Aorta (tissue), 5 donors: ENCODE measurements at places on chromosomes 4 and X.

- no peak for DNase-seq
- H3K27ac ChIP-seq, result no peak overlapping the region
- H3K36me3 ChIP-seq, result no peaks in the 10 kb centered on the region
- no peaks in the 10 kb centered on the region for H3K4me1 ChIP-seq
- no peaks in the 10 kb centered on the region for H3K27me3 ChIP-seq
Observed at GRCh38 chr4:181517491-181517890, 725.7 kb upstream of the TENM3 start.

GRCh38 chr4:184096561-184097240, 121.0 kb downstream of the ENPP6 start:
- H3K4me3 ChIP-seq, result peak overlapping the region; percentile 23
- no peaks in the 10 kb centered on the region for H3K4me1 ChIP-seq
- H3K36me3 ChIP-seq, result no peaks in the 10 kb centered on the region
- no peaks in the 10 kb centered on the region for H3K27me3 ChIP-seq
- no peak for DNase-seq

DNA sequence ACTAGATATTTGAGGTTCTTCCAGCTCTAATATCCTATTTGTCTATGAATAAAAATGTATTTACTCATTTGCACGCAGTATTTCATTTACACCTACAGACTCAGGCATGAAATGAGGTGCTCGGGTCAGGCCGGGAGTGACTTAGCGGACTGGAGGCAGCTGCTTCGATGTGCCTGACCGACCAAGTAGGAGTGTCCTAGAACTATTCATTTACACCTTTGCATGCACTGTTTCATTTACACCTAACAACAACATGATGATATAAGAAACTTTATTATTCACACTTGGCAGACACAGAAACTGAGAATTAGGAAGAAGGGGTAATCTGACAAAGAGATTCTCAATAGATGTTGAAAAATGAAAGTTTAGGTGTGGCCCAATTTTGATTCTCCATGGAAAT, 28.7 kb upstream of the FAT1 start:
- no peak overlapping the region for H3K4me3 ChIP-seq
- H3K27me3 ChIP-seq, result no peaks in the 10 kb centered on the region
- H3K36me3 ChIP-seq, result no peaks in the 10 kb centered on the region
- no peak overlapping the region for H3K27ac ChIP-seq
- DNase-seq, result no peak

DNA sequence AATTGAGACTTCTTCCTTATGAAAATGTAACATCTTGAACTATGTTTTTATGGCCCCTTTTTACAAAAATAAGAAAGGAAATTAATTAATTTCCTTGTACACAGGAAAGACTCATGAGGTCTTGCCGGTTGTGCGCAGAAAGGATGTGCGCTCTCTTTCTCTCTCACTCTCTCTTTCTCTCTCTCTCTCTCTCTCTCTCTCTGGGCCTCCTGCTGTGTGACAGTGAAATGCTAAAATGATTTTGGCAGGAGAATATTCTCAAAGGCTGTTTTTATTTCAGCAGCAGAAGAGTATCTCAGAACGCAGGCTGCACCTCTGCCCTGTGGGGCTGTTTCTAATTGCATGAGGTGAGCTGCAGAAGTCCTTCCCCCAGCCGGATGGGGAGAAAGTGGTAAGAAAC, 349.0 kb downstream of the MID1IP1 start:
- no peaks in the 10 kb centered on the region for H3K27me3 ChIP-seq
- H3K4me1 ChIP-seq, result no peaks in the 10 kb centered on the region
- DNase-seq, result no peak

DNA sequence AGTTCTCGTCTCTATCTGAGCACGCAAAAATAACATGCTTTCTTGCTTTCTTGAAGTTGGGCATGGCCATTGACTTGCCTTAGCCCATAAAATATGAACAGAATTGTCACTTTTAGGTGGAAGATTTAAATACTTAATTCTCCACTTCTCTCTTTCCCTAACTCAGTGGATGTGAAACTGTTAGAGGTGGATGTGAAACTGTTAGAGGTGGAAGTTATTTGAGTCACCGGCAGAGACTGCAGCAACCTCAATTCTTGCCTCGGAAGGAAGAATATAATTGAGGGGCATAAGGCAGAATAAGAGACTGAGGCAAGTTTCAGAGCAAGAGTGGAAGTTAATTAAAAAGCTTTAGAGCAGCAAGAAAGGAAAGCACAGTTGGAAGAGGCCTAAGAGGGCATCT, 2.8 kb upstream of the PARM1 start:
- H3K27me3 ChIP-seq, result no peaks in the 10 kb centered on the region
- no peak for DNase-seq

GRCh38 chr4:116005037-116005805, 891.8 kb upstream of the NDST4 start:
- H3K27ac ChIP-seq, result no peak overlapping the region
- no peaks in the 10 kb centered on the region for H3K36me3 ChIP-seq
- no peak for DNase-seq
- H3K27me3 ChIP-seq, result no peaks in the 10 kb centered on the region

GRCh38 chr4:33255507-33255906, 2535.3 kb downstream of the PCDH7 start:
- no peak overlapping the region for H3K27ac ChIP-seq
- DNase-seq, result no peak
- H3K36me3 ChIP-seq, result no peaks in the 10 kb centered on the region
- no peak overlapping the region for H3K4me3 ChIP-seq

GRCh38 chrX:155169881-155170280, 46.4 kb upstream of the VBP1 start:
- H3K4me3 ChIP-seq, result no peak overlapping the region
- no peaks in the 10 kb centered on the region for H3K4me1 ChIP-seq
- H3K27ac ChIP-seq, result no peak overlapping the region
- no peaks in the 10 kb centered on the region for H3K36me3 ChIP-seq
- no peaks in the 10 kb centered on the region for H3K27me3 ChIP-seq
- DNase-seq, result no peak

- DNase-seq, result no peak
- no peak overlapping the region for H3K4me3 ChIP-seq
- H3K4me1 ChIP-seq, result no peaks in the 10 kb centered on the region
- H3K27ac ChIP-seq, result no peak overlapping the region
Observed at GRCh38 chr4:172515266-172515879, 653.2 kb upstream of the GALNT7 start.

DNA sequence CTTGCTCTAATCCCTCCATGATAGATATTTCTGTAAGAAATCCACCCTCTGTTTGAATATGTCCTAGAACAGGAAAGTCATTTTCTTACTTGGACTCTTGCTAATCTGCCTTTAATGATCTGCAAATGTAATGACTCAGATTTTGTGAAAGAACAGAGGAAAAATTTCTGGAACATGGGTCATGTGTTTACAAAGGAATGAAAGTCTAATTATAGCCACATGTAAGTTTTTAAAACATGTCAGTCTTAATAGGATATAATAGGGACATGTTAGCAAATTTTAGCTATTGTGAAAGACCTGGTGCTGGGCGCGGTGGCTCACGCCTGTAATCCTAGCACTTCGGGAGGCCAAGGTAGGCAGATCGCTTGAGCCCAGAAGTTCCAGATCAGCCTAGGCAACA, 47.6 kb downstream of the GRK4 start:
- H3K4me3 ChIP-seq, result no peak overlapping the region
- DNase-seq, result no peak
- no peaks in the 10 kb centered on the region for H3K36me3 ChIP-seq
- H3K27me3 ChIP-seq, result no peaks in the 10 kb centered on the region

- no peak overlapping the region for H3K4me3 ChIP-seq
- no peak for DNase-seq
- H3K27ac ChIP-seq, result no peak overlapping the region
- H3K4me1 ChIP-seq, result no peaks in the 10 kb centered on the region
- H3K36me3 ChIP-seq, result no peaks in the 10 kb centered on the region
Observed at GRCh38 chr4:175405961-175406360, 406.1 kb downstream of the GPM6A start.

- no peak overlapping the region for H3K4me3 ChIP-seq
- H3K4me1 ChIP-seq, result no peaks in the 10 kb centered on the region
- no peak for DNase-seq
- H3K36me3 ChIP-seq, result no peaks in the 10 kb centered on the region
- no peaks in the 10 kb centered on the region for H3K27me3 ChIP-seq
Observed at GRCh38 chrX:38117485-38117884, 103.2 kb downstream of the SRPX start.

- no peak for DNase-seq
- no peaks in the 10 kb centered on the region for H3K36me3 ChIP-seq
- H3K4me3 ChIP-seq, result no peak overlapping the region
- H3K4me1 ChIP-seq, result no peaks in the 10 kb centered on the region
Observed at GRCh38 chr4:7744142-7744804, 195.4 kb downstream of the AFAP1 start.

GRCh38 chrX:42771506-42772335, 6.2 kb downstream of the PPP1R2C start:
- no peaks in the 10 kb centered on the region for H3K36me3 ChIP-seq
- H3K27ac ChIP-seq, result no peak overlapping the region
- H3K4me1 ChIP-seq, result no peaks in the 10 kb centered on the region
- no peak overlapping the region for H3K4me3 ChIP-seq
- DNase-seq, result no peak

DNA sequence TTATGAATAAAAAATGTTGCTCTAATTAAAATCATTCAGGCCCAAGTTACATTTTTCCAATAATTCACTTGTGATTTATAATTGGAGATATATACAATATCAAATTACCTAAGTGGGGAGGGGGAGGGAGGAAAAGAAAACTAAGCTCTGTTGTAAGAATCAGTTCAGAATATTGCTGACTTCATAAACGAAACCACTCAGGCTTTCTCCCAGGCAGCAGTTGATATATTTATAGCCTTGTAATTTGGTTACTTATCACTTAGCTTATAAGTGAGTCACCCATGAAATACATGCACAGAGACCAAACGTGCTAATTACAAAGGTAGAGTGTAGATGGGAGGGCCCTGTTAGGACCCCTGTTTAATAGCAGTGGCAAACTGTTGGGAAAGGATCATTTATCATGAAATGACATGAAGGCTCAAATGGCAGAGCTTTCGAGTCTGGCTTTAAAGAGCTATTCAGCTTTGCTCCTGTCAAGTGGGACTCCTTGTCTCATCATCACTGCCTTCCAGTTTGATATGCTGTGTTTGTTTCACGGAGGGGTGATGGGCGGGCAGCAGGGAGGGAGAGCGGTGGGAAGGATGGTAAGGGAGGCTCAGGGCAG, 105.6 kb upstream of the PGRMC2 start:
- H3K4me1 ChIP-seq, result peaks cover 3% of the 10 kb centered on the region
- H3K4me3 ChIP-seq, result no peak overlapping the region
- no peak overlapping the region for H3K27ac ChIP-seq

- H3K4me1 ChIP-seq, result no peaks in the 10 kb centered on the region
- no peak overlapping the region for H3K27ac ChIP-seq
- DNase-seq, result peak; percentile 52
- no peaks in the 10 kb centered on the region for H3K36me3 ChIP-seq
Observed at GRCh38 chrX:1400742-1401471, 9.0 kb upstream of the SLC25A6 start.

DNA sequence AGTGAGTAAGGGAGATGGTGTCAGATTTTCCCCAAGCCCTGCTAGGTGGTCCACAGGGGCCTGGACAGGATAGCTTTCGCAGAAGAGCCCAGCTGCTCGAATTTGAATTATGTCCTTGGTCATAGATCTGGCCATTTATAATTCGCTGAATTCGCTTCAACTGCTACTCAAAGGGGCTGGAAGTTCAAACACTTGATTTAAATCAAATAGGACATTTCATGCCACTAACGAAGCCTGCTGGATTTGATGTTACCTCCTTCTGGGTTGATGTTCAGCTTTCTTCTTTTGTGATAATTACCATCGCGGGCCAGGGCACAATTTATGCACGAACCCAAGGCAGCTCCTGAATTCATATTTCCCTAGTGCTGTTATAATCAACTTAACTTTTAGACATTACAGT, 67.0 kb downstream of the CLCN4 start:
- H3K4me1 ChIP-seq, result no peaks in the 10 kb centered on the region
- H3K36me3 ChIP-seq, result no peaks in the 10 kb centered on the region
- H3K4me3 ChIP-seq, result no peak overlapping the region
- H3K27me3 ChIP-seq, result no peaks in the 10 kb centered on the region
- DNase-seq, result no peak
- no peak overlapping the region for H3K27ac ChIP-seq

GRCh38 chr4:172953896-172954568, 214.6 kb upstream of the GALNT7 start:
- no peaks in the 10 kb centered on the region for H3K4me1 ChIP-seq
- no peak overlapping the region for H3K4me3 ChIP-seq
- no peaks in the 10 kb centered on the region for H3K27me3 ChIP-seq
- DNase-seq, result no peak
- no peaks in the 10 kb centered on the region for H3K36me3 ChIP-seq

DNA sequence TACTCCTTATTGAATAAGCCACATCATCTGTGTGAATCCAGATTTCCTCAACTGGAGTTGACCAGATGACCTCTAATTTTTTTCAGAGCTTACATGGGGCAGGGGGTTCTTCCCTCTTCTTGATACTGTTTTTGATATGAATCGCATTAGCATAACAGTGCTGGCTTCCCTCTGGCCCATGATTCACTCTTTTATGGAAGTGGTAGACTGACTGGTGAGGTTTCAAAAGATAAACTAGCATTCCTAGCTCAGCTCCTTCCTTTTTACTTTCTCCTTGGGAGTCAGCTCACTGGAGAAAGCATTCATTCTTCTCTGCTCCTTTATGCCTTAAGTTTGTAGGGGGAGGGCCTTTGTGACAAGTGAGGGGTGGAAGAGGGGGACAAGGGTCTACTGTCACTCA, 161.0 kb upstream of the FGF13 start:
- no peak overlapping the region for H3K27ac ChIP-seq
- H3K36me3 ChIP-seq, result no peaks in the 10 kb centered on the region
- no peak for DNase-seq
- H3K27me3 ChIP-seq, result no peaks in the 10 kb centered on the region

DNA sequence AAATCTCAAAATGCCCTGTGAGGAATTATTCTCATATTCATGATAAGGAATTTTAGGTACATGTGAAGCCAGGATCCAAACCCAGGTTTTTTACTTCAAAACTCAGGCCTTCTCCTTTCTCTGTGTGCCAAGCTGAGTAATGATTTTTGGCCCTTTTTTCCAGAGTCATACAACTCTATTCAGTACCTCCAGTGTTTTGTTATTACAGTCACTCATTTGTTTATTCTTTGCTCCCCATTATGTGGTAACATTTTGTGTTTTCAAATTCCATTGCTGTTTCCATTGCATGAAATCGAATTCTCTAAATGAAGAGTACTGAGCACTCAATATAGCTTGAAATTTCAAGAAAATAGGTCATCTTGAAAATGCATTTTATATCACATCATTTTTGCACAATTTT, 315.4 kb downstream of the NR3C2 start:
- DNase-seq, result no peak
- H3K36me3 ChIP-seq, result no peaks in the 10 kb centered on the region
- H3K27ac ChIP-seq, result no peak overlapping the region
- H3K4me3 ChIP-seq, result no peak overlapping the region
- no peaks in the 10 kb centered on the region for H3K27me3 ChIP-seq

GRCh38 chr4:163988865-163989264, 494.4 kb downstream of the TMA16 start:
- H3K36me3 ChIP-seq, result no peaks in the 10 kb centered on the region
- DNase-seq, result no peak
- no peak overlapping the region for H3K4me3 ChIP-seq
- H3K27me3 ChIP-seq, result no peaks in the 10 kb centered on the region

GRCh38 chr4:76498550-76498949, 63.5 kb downstream of the SHROOM3 start:
- DNase-seq, result no peak
- H3K27ac ChIP-seq, result no peak overlapping the region
- no peaks in the 10 kb centered on the region for H3K36me3 ChIP-seq
